ENCODE measurements at places on chromosomes 2 and 18.

DNA sequence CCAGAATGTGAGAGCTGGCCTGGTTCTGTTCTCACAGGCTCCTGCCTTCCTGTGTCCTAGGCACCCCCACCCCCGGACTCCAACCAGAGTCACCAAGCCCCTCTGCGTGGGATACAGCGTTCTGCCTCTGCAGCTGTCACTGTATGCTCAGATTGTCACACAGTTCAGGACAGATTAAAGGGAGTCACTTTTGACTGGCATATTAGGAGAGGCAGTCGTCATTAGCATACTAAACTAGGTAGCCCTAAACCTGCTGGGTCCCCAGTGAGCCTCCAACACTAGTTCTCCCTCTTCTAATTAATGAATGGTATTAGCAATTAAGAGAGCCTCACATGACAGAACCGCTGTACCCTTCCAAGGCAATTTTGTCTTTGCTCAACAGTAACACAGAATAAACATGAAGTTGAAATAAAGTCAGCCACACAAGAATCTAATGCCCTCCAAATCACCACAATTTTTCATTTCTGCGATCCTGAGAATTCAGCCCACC lies 340.2 kb downstream of the CMPK2 start:
- no peak for DNase-seq

DNA sequence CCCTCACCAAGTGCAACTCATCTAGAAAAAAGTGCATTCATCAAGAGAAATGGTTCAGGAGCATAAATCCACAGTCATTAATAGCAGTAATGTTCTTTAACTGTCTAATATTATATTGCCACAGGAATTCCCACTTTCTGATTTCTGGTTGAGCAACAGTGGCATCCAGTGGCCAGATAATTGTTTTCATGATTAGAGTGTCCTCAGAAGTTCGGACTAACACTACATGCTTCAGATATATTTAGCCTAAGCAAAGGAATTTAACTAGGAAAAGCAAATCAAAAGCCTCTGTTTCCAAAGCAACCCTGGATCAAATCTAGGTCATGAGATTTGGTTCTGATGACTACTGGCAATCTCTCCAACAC lies 9.8 kb upstream of the ERBB4 start:
- DNase-seq = no peak

GRCh38 chr18:50410008-50410407 lies 35.2 kb downstream of the SKA1 start:
- DNase-seq = no peak

DNA sequence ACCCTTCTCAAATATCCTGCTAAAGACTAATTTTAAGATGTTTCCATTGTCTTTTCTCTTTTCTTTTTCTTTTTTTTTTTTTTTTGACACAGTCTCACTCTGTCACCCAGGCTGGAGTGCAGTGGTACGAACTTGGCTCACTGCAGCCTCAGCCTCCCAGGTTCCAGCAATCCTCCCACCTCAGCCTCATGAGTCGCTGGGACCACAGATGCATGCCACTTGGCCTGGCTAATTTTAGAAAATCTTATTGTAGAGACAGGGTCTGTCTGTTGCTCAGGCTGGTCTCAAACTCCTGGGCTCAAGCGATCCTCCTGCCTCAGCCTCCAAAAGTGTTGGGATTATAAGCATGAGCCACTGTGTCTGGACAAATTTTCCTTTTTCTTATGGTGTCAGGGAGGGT lies 167.5 kb downstream of the MCFD2 start:
- no peak for DNase-seq

GRCh38 chr18:9539283-9539682 lies 64.0 kb downstream of the RALBP1 start:
- DNase-seq = no peak
